ENCODE measurements at places on chromosomes 13 and 19. TPM values are rescaled to one million over a fixed set of nuclear protein-coding genes. Genes with fewer than 3 reads are reported as not detected.

The FCAR gene
- total RNA-seq = not detected

- no peak overlapping the region for H3K27ac ChIP-seq
- H3K4me1 ChIP-seq = peaks cover 5% of the 10 kb centered on the region
- no peak overlapping the region for H3K4me3 ChIP-seq
- no peaks in the 10 kb centered on the region for H3K27me3 ChIP-seq
- H3K36me3 ChIP-seq = no peaks in the 10 kb centered on the region
- DNase-seq = no peak
These were observed 7.0 kb upstream of the TLE6 start for GRCh38 chr19:2970201-2970835.

DNA sequence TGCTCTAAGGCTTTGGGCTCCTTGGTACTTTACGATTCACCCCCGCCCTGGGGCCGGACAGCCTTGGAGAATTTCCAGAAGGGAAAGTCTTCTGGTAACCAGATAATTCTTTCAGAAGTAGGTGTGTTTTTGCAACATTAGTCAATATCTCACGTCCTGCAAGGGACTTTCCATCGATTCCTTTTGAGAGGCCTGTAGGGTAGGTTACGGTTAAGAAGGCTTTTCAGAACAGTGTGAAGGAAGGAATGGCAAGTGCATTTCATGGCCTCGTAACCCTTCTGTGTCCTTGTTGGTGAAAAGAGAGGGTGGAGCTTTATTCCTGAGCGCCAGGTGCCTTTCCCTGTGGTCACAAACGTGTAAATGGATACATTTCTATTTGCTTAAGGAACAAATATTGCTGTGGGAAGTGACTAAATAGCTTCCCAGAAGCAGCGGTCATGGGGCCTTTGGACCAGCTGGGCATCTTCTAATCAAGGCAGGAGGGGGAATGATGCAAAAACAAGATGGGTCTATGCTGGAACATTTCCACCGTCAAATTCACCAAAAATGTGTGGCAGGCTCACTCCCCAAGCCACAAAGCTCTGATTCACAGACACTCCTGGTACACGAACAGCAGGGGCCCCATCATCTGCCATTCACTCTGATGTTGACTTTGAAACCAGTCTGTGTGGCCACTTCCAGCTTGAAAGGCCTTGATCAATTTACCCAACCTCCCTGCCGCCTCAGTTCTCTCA, 99.2 kb downstream of the ANKRD10 start:
- no peak overlapping the region for H3K27ac ChIP-seq
- H3K36me3 ChIP-seq = no peaks in the 10 kb centered on the region
- no peaks in the 10 kb centered on the region for H3K27me3 ChIP-seq
- no peak overlapping the region for H3K4me3 ChIP-seq
- DNase-seq = no peak

The ZNF667 gene
- total RNA-seq = 7.8 TPM

DNA sequence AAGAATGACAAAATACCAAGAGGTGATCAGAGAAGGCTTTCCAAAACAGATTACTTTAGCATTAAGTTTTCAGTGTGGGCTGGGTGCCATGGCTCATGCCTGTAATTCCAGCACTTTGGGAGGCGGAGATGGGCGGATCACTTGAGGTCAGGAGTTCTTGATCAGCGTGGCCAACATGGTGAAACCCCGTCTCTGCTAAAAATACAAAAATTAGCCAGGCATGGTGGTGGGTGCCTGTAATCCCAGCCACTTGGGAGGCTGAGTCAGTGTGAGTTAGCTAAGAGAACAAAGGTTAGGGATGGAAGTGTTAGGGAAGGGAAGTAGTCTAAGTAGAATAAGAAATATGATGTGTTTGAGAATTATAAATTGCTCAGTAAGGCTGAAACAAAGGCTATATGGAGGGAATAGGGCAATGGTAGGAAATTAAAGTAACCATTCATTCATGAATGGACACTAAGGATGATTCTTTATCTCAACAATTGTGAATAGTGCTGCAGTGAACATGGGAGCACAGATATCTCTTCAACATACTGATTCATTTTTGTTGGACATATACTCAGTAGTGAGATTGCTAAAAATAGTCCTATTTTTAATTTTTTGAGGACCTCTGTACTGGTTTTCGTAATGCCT, 3.9 kb upstream of the RCBTB2 start:
- H3K4me1 ChIP-seq = peaks cover 5% of the 10 kb centered on the region
- no peak for DNase-seq
- H3K27me3 ChIP-seq = no peaks in the 10 kb centered on the region
- H3K36me3 ChIP-seq = no peaks in the 10 kb centered on the region
- no peak overlapping the region for H3K27ac ChIP-seq

DNA sequence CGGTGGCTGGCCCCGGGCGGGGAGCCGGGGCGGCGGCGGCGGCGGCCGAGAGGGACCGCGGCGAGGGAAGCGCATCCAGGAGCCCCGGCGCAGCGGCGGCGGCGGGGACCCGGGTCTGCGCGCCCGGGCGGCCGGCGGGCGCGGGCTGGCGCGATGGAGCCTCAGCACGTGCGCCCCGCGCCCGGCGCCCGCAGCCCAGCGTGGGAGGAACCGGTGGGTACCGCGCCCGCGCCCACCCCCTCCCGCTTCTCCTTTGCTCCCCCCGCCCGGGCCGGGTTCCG, 7.8 kb upstream of the DGKH start:
- H3K4me1 ChIP-seq = peaks cover 12% of the 10 kb centered on the region
- DNase-seq = no peak
- no peaks in the 10 kb centered on the region for H3K36me3 ChIP-seq
- no peaks in the 10 kb centered on the region for H3K27me3 ChIP-seq
- peak overlapping the region; percentile 66 for H3K27ac ChIP-seq
- peak overlapping the region; percentile 75 for H3K4me3 ChIP-seq

- H3K4me1 ChIP-seq = no peaks in the 10 kb centered on the region
- no peak for DNase-seq
- H3K27ac ChIP-seq = no peak overlapping the region
- no peaks in the 10 kb centered on the region for H3K27me3 ChIP-seq
- H3K4me3 ChIP-seq = no peak overlapping the region
These were observed 24.8 kb downstream of the SIAH3 start for GRCh38 chr13:45826731-45827130.

The CCDC70 gene
- total RNA-seq = not detected

GRCh38 chr13:110023729-110024644, 237.6 kb upstream of the IRS2 start:
- H3K27me3 ChIP-seq = peaks cover 95% of the 10 kb centered on the region
- DNase-seq = no peak
- no peaks in the 10 kb centered on the region for H3K4me1 ChIP-seq
- no peak overlapping the region for H3K4me3 ChIP-seq
- H3K36me3 ChIP-seq = no peaks in the 10 kb centered on the region

The EMP3 gene
- total RNA-seq = 170 TPM

- H3K4me3 ChIP-seq = no peak overlapping the region
- H3K36me3 ChIP-seq = no peaks in the 10 kb centered on the region
- no peak overlapping the region for H3K27ac ChIP-seq
- DNase-seq = no peak
These were observed 59.0 kb downstream of the GSX1 start for GRCh38 chr13:27851096-27851850.

The DIAPH3 gene
- total RNA-seq = 62.3 TPM

The ZNF98 gene
- not detected for total RNA-seq

GRCh38 chr19:33868788-33869412, 72.2 kb downstream of the KCTD15 start:
- H3K27ac ChIP-seq = no peak overlapping the region
- H3K4me3 ChIP-seq = no peak overlapping the region
- H3K4me1 ChIP-seq = no peaks in the 10 kb centered on the region
- no peaks in the 10 kb centered on the region for H3K36me3 ChIP-seq
- H3K27me3 ChIP-seq = no peaks in the 10 kb centered on the region

GRCh38 chr19:45075301-45076028, 813 bp downstream of the ZNF296 start:
- peaks cover 11% of the 10 kb centered on the region for H3K4me1 ChIP-seq
- H3K36me3 ChIP-seq = peaks cover 3% of the 10 kb centered on the region
- no peak for DNase-seq
- H3K27me3 ChIP-seq = no peaks in the 10 kb centered on the region
- peak overlapping the region; percentile 50 for H3K4me3 ChIP-seq

- no peak overlapping the region for H3K27ac ChIP-seq
These were observed 3.0 kb upstream of the UPF1 start for GRCh38 chr19:18828786-18829185.

DNA sequence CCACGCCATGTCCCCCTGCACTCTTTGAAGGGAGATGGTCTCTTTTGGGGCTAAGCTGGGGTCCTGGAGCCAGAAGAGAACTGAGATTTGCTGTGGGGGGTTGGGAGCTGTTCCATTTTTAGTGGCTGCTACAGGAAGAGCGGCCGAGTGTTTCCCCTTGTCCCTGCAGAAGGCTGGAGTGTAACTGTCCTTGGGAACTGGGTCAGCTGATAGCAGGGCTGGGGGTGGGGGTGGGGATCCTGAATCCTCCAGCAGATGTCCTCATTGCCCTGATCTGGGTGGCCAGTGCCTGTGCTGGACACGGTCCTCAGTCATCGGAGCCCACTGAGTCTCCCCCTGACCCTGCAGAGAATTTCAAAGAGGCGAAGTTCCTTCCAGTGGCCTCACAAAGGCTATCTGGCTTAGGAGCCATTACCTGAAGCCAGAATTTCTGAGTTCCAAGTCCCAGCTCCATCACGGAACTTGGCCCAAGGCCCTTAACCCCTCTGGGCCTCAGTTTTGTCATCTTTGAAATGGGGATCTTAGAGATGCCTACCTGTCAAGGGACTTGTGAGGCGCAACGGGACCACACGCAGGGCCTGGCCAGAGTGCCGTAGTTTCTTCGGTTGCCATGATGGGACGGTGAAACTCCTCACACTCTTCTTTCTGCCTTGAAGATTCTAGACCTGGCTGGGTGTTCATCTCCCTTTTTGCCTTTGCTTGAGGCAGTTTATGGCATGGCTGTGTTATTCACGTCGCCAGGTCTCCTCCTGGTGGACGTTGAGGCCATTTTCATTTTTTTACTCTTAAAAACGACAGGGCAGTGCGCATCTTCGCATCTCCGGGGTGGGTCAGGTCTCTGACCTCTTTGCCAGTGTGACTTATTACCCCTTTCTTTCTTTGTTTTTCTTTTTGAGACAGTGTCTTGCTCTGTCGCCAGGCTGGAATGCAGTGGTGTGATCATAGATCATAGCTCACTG, 51.9 kb downstream of the DNM2 start:
- no peak overlapping the region for H3K27ac ChIP-seq
- H3K4me3 ChIP-seq = no peak overlapping the region
- peaks cover 14% of the 10 kb centered on the region for H3K4me1 ChIP-seq
- no peaks in the 10 kb centered on the region for H3K27me3 ChIP-seq
- DNase-seq = no peak

Data from A673 (cell line).